ENCODE measurements at places on chromosomes 12 and 14.

GRCh38 chr12:125151284-125151683, 86.0 kb downstream of the AACS start:
- no peak for DNase-seq

DNA sequence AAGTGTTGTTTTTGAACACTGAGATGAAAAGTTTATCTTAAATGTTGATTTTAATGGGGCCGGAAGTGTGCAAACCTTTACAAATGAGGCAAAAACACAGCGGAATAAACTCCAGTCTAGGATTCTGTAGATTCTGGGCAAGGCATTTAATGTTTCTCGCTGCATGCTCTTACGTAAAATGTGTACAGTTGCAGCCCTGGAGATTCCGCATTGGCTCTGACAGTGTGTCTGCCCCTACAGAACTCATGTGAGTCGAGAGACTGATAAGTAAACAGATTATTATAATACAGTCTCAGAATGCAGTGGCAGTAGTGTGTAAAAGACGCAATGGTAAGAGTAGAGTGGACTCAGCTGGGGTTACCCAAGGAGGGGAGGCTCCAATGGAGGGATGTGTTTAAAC, 33.6 kb downstream of the LRRK2 start:
- DNase-seq, result no peak

- no peak for DNase-seq
Observed at GRCh38 chr14:94408546-94409095, 20.2 kb upstream of the SERPINA1 start.

DNA sequence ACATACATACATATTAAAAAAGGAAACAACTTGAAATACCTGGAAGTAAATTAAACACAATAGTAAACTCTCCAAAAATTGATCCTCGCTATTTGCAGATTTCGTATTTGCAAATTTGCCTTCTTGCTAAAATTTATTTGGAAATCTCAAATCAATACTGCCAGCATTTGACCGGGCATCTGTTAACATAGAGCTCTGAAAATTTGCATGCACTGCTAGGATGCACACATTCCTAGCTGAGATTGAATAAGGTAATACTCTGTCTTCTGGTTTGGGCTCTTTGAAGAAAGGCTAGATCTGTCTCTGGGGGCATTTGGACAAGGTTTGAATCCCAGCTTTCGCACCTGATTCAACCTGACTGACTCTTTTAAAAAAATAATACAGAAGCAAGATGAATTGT, 729.1 kb upstream of the MGAT4C start:
- no peak for DNase-seq

- no peak for DNase-seq
Observed at GRCh38 chr14:75917322-75917945, 64.4 kb downstream of the TGFB3 start.

DNA sequence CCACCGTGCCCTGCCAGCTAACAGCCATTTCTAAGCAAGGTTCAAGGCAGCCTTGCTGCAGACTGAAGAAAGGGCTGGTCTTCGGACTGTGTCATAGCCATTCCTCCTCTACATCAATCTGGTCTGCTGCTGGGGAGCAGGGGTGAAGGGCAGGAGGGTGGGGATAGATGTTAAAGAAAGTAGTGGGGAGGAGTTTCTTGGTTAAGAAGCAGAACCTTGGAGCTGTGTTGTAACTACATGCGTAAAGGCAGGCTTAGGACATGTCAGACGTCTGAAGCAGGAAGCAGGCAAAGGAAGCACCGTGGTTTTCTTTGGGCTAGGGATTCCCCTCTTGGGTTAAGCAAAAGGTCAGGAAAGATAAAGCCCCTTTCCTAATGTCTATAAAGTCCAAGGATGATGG, 18.1 kb upstream of the NEK9 start:
- no peak for DNase-seq

GRCh38 chr14:55248411-55248810, 22.8 kb upstream of the FBXO34 start:
- no peak for DNase-seq

DNA sequence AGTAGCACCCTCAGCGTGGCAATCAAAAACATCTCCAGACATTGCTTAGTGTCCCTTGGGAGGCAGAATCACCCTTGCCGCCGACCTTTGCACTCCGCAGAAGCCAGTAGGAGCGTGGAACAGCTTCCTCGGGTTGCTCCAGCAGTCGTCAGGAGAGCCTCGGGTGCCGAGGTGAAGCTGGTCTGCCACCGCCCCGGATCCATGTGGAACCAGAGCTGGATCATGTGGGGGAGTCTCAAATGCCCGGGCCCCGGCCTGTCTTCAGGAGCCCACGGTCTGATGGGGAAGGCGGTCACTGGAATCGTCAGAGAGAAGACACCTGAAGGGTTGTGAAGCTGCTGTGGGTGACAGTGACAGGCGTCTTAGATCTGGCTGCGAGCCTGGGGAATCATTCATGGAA, 14.3 kb downstream of the MVK start:
- no peak for DNase-seq

DNA sequence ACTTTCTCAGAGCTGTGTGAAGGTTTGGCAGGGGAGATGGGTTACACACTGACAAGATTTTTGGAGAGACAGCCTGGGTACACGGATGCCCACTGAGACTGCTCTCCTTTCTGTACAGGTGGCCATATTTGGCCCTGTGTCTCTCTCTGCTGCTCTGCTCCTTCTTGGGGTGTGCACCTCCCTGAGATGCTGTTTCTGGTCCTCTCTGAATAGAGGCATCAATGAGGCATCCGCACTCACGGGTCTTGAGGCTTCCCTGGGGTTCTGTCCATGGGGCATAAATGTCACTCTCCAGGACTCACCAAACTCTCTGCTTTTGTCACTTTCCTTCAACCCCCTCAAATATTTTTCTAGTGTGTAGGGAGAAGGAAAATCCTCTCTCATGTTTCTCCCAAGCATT, 77.5 kb downstream of the TTC8 start:
- no peak for DNase-seq

DNA sequence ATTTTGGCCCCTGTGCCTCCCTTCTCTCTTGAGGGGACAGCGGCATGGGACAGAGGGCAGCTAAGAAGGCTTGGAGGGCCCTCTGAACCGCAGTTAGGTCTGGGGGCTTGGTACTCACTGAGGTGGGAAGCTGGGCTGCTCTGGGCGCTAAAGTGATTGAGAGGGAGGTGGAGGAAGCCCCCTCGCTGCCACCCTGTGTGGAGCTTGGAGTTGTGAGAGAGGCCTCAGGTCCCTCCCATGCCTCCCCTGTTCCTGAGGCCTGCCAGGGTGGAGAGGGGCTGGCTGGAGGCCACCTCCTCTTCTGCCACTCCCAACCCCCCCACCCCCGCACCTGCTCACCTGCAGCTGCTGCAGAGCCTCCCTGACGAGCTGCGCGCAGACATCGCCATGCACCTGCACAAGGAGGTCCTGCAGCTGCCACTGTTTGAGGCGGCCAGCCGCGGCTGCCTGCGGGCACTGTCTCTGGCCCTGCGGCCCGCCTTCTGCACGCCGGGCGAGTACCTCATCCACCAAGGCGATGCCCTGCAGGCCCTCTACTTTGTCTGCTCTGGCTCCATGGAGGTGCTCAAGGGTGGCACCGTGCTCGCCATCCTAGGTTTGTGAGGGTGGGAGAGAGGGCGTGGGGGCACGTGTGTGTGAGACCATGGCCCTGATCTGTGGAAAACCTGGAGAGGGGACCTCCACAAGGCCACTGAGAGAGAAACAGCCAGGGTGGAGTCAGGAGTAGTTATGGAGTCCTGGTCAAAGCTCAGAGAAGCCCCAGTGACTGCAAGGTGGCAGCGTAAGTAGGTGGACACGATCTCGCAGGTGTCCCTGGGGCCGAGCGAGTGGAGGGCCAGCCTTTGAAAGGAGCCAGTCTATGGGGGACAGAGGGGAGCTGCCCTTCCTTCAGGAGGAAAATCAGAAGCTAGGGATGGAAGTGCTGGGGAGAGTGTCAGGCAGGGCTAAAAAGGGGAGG, 11.2 kb downstream of the KCNH3 start:
- no peak for DNase-seq

DNA sequence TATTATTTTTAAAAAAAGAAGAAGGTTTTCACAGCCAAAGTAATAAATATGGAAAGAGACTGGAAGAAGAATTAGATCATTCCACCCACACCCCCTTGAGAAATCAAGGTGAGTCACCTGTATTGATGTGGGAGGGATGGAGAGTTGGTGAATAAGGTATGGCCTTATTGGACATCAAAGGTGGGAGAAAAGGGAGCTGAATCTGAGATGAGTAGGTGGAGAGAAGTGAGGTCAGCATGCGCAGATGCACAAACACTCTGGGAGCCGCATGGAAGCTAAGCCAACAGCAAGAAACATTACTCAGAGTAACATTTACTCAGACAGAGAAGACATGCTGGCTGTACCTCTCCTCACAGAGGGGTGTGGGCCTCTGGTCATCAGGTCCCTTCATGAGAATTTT, 113.1 kb upstream of the FOXG1 start:
- no peak for DNase-seq

- no peak for DNase-seq
Observed at GRCh38 chr14:102625564-102626296, 33.3 kb downstream of the RCOR1 start.

DNA sequence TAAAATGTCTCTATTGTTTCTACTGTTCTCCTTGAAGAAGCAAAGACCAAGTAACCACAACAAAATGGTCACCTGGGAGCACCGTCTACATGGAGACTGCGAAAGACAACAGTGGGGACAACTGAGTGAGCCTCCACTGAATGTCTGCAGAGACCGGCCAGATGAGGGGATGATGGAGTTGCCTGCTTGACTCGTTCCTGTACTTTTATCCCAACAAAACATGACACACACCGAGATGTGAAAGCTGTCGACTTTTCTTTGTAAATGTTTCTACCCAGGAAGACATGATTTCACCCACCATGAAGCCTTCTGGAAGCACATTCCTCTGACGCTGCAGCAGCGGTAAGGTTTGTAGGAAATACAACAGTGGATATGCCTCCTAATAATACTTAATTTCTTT, 66.9 kb downstream of the FOXN3 start:
- DNase-seq, result no peak

DNA sequence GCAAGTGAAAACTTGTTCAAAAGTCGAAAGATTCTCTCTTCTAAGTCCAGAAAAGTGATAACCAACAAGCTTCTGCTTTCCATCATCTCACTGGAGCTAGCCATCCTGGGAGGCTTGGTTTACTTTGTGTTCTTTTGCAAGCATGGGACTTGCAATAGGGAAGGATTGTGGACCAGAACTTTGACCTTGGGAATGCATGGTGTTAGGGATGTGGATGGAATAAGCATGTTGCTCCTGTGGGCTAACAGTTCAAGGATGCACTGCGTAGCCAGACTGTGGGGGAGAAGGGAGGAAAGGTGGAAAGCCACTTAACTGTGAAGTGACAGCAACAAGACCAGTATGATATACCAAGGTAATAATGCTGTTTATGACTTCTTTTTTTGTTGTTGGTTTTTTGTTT, 28.6 kb downstream of the SOAT2 start:
- DNase-seq, result no peak

DNA sequence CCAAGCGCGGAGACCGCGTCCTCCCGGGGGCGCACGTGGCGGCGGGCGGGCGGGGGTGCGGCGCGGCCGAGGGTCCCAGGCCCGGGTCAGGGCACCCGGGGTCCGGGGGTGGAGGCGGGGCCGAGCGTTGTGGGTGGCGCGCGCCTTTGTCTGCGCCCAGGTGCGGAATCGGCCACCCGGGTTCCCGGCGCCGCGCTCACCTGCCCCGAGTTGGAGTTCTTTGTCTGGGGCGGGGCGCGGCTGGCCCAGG, 50.1 kb downstream of the LRCOL1 start:
- DNase-seq, result no peak

DNA sequence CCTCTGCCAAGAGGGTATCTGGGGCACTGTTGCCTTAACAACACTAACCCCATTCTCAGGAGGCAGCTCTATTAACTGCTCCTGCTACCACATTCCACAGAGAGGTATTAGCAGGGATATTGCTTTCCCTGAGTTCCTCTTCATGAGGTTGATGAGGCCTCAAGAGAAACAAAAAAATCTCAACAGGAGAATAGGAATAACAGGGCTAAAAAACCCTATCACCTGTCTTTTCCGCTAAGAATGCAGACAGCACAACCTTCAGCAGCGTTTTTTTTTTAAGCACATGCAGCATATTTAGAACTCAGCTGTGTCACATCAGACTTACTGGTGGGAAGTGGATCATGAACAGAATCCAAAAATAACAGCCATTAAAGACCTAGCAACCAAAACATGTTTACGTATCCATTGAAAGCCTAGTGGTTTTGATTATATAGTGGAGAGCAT, 29.2 kb downstream of the ATF7 start:
- DNase-seq, result no peak

DNA sequence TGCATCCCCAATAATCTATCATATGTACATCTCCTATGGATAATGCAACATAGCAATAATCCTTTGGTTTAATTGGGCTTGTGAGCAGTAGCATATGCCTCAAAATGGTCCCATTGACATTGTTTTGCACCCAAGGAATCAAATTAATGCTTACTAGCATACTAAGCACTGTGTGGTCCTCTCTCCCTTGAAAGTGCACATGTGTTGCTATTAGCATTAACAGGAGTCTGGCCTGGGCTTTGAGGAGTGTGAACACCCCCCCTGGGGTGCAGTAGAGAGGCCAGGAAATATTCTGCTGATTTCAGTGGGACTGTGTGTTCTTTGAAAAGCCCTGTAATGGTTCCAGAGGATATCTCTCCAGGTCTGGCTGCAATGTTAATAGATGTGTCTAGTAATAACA, 1148.4 kb downstream of the VRK1 start:
- DNase-seq, result no peak

- DNase-seq, result no peak
Observed at GRCh38 chr12:108773798-108774788, 42.8 kb upstream of the CORO1C start.

GRCh38 chr12:49953151-49953550, 2.6 kb downstream of the AQP2 start:
- DNase-seq, result no peak

GRCh38 chr12:15152456-15152855, 68.8 kb downstream of the RERG start:
- no peak for DNase-seq

DNA sequence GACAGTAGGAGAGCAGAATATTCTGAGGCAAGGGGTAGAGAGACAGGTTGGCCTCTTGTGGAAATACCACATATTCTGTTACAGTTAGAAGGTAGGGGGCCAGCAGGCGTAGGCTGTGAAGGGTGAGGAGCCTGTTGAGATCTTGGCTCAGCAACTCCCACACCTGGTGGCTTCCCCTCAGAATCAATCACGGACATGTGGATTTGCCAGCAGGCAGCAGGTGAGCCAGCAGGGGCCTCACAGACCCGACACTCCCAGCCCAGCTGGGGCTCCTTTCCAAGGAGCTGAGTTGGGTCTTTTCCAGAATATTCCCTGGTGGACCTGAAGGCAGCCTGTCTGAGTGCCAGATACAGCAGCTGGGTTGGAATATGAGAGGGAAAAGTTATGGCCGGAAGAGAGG, 150.0 kb upstream of the CRY1 start:
- no peak for DNase-seq

GRCh38 chr14:71333705-71334104, 426.4 kb downstream of the PCNX1 start:
- no peak for DNase-seq

GRCh38 chr14:97943619-97944018, 1146.4 kb downstream of the VRK1 start:
- DNase-seq, result no peak
